DMS53 (cell line): ENCODE measurements at places on chromosomes 7 and 10.
A peak's percentile ranks its signal among the peaks of the same experiment; 100 is the strongest.

- DNase-seq, result peak; percentile 49
These were observed 46.5 kb upstream of the MSMB start for GRCh38 chr10:46092524-46093081.

DNA sequence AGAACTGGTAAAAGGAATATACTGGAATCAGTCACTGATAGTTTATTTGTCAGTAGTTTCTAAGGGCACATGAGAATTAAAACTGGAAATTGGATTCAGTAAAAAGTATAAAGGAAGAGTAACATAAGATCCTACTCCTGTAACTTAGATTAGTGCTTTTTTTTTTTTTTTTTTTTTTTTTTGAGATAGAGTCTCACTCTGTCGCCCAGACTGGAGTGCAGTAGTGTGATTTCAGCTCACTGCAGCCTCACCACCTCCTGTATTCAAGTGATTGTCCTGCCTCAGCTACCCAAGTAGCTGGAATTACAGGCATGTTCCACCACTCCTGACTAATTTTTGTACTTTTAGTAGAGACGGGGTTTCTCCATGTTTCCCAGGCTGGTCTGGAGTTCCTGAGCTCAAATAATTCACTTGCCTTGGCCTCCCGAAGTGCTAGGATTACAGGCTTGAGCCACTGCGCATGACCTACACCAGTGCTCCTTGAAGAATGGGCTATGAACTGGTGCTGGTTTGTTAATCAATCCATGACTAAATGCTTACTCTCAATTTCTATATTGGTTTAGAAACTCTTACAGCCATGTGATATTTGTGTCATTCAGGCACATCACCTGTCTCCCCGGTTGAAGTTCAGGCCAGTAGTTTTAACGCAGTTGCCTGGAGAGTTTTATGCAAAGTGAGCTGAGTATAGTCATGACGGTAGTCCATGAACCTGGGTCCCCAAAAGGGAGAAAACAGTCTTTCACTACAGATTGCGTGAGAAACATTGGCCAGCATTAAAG is 65.0 kb downstream of the ZEB1 start:
- no peak for DNase-seq

- DNase-seq, result no peak
These were observed 60.5 kb downstream of the RSU1 start for GRCh38 chr10:16756561-16757221.

GRCh38 chr7:73980206-73980605 is 47.8 kb upstream of the ELN start:
- no peak for DNase-seq

DNA sequence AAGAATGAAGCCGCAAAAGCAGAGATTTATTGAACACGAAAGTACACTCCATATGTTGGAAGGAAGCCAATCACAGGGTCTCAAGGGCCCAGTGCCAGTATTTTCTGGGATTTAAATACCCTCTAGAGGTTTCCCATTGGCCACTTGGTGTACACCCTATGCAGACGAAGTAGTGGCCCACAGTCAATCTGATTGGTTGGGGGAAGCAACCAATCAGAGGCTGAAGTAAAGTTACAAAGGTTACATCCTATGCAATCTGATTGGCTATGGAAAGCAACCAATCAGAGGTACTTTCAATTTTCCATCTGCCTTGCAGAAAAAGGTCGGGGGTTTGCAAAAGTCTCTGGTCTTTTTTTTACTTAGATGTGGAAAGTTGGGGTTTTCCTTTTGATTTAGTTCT is 481.3 kb upstream of the NRP1 start:
- no peak for DNase-seq

- DNase-seq, result peak; percentile 43
These were observed at the start of gene UPK3B for GRCh38 chr7:76509931-76510877. Gene UPK3B, plus strand, starts transcription at chr7:76510552. Its CDS starts 101 bp downstream, at chr7:76510653.

- peak; percentile 6 for DNase-seq
These were observed 348.7 kb downstream of the EXOC4 start for GRCh38 chr7:133601617-133602016.

- no peak for DNase-seq
These were observed 353.9 kb downstream of the PAXIP1 start for GRCh38 chr7:154649015-154649414.

DNA sequence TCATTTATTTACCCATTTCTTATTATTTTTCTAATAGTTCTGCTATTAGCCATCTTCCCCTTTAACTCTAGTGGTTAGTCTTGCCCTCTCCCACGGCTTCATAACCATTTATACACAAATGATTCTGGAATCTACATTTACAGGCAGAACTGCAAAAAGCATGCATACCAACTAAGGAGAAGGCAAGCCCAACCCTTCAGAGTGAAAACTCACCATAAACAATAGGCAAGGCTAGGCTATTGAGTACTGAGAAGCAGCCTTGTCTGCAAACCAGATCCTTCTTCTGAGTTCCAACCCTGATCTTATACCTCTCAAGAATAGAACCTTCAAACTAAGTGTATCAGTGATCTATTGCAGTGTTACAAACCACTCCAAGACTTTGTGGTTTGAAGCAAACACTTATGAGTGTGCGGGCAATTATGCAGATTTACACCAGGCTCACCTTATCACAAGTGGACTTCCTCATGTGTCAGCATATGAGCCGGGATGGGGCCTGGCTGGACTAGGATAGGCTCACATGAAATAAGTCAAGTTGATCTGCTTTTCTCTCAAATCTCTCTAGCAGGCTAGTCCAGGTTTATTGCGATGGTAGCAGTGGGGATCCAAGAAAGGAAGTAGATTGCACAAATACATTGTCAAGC is 896.9 kb upstream of the PHF14 start:
- DNase-seq, result peak; percentile 7

- peak; percentile 91 for DNase-seq
These were observed 70.8 kb downstream of the TCF7L2 start for GRCh38 chr10:113020838-113021237.

- peak; percentile 8 for DNase-seq
These were observed 52.9 kb downstream of the AUTS2 start for GRCh38 chr7:69651101-69651590.
